ENCODE measurements at places on chromosomes 2 and 18. TPM values are rescaled to one million over a fixed set of nuclear protein-coding genes. Genes with fewer than 3 reads are reported as not detected.

DNA sequence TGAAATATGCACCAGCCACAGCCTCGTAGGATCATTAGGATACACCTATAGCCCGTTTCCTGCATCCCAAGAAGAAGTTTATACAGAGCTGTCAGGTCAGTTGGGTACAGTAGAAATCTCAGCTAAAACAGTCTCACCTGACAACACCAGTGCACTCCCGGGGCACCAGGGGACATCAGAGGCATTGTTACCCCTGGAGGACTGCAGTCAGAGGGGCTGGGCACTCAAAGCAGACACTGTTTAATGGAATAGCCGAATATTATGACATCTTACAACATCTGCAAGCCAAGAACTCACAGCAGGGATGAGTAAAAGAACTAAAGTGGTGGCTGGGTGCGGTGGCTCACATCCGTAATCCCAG is 93.0 kb upstream of the ID2 start:
- peaks cover 9% of the 10 kb centered on the region for H3K27me3 ChIP-seq
- peak overlapping the region; percentile 87 for H3K4me3 ChIP-seq
- no peak for DNase-seq

GRCh38 chr2:160736148-160737028 is 242.8 kb upstream of the RBMS1 start:
- H3K4me1 ChIP-seq: no peaks in the 10 kb centered on the region
- no peaks in the 10 kb centered on the region for H3K36me3 ChIP-seq
- H3K27ac ChIP-seq: no peak overlapping the region
- H3K4me3 ChIP-seq: no peak overlapping the region
- no peak for DNase-seq
- peaks cover 9% of the 10 kb centered on the region for H3K27me3 ChIP-seq

GRCh38 chr18:1599196-1599595 is 694.5 kb downstream of the ADCYAP1 start:
- H3K36me3 ChIP-seq: no peaks in the 10 kb centered on the region
- H3K27ac ChIP-seq: no peak overlapping the region
- no peak for DNase-seq

GRCh38 chr2:47239119-47239969 is 84.2 kb upstream of the STPG4 start:
- no peak overlapping the region for H3K4me3 ChIP-seq
- peaks cover 2% of the 10 kb centered on the region for H3K27me3 ChIP-seq

DNA sequence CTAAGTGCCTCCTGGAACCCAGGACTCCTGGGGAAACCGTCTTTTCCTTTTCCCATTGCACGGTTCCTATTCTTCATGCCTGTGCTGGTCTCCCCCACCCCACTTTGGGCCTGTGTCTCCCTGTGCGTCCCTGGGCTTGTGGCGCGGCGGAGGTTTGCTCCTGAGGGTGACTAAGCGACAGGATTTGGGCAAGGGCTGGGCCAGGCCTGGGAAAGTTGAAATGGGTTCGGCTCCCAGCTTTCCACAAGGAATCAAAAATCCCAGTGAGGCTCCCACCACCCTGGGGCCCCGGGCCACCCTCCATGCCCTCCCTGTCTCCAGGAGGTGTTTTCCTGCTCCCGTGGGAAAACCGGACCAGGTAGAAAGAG is 197.6 kb downstream of the NDUFA10 start:
- DNase-seq: no peak
- H3K4me3 ChIP-seq: no peak overlapping the region
- H3K27me3 ChIP-seq: no peaks in the 10 kb centered on the region
- H3K27ac ChIP-seq: no peak overlapping the region

DNA sequence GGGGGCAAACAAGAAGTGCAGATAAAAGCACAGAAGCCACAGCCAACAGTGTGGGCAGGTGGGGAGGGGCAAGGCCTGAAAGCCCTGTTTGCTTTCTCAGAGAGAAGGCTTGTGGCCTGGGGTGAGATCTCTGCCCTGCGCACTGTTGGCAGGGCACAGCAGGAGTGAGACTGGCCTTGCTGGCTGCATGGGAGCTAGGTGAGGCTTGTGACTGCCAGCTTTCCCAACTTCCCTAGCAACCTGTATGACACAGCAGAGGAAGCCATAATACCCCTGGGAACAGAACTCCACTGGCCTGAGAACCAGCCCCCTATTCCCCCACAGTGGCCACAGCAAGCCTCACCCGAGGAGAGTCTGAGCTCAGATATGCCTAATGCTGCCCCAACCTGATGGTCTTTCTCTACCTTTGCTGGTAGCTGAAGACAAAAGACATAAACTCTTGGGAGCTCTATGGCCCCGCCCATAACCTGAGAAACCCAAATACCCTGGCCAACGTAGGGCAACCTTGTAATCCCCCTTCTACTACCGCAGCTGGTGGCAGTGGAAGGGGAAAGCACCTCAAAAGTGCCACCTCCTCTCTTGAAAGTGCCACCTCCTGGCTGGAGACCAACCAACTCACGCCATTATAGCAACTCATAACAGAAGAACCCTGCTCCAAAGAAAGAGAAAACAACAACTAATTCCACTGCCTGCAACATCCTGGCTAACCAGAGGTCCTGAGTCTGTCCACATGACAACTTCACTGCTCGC is 44.4 kb downstream of the LCT start:
- peak; percentile 32 for DNase-seq
- no peak overlapping the region for H3K4me3 ChIP-seq
- H3K4me1 ChIP-seq: peaks cover 26% of the 10 kb centered on the region
- H3K27me3 ChIP-seq: no peaks in the 10 kb centered on the region
- H3K27ac ChIP-seq: peak overlapping the region; percentile 47

GRCh38 chr2:212015588-212015987 is 523.0 kb downstream of the ERBB4 start:
- H3K36me3 ChIP-seq: no peaks in the 10 kb centered on the region
- H3K4me3 ChIP-seq: no peak overlapping the region
- H3K27ac ChIP-seq: no peak overlapping the region
- DNase-seq: no peak
- no peaks in the 10 kb centered on the region for H3K4me1 ChIP-seq
- H3K27me3 ChIP-seq: no peaks in the 10 kb centered on the region

DNA sequence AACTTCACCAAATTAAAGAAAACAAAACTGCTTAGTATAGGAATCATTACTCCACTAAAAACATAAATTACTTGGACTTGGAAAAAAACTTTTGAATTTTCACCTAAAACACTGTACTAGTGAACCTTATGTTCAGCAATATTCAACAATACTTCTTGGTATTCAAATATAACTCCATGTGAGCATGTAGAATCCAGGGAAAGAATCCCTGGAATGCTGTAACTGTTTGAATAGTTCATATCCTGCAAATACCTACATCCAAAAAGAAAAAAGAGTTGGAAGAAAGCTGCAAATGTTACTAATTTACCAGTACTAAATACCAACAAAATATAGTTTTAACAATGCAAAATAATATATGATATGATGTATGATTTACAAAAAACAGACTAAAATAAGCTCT is 65.4 kb downstream of the IKZF2 start:
- peaks cover 63% of the 10 kb centered on the region for H3K4me1 ChIP-seq
- peak overlapping the region; percentile 36 for H3K27ac ChIP-seq
- H3K4me3 ChIP-seq: peak overlapping the region; percentile 50
- peaks cover 17% of the 10 kb centered on the region for H3K36me3 ChIP-seq
- no peak for DNase-seq
- H3K27me3 ChIP-seq: no peaks in the 10 kb centered on the region

DNA sequence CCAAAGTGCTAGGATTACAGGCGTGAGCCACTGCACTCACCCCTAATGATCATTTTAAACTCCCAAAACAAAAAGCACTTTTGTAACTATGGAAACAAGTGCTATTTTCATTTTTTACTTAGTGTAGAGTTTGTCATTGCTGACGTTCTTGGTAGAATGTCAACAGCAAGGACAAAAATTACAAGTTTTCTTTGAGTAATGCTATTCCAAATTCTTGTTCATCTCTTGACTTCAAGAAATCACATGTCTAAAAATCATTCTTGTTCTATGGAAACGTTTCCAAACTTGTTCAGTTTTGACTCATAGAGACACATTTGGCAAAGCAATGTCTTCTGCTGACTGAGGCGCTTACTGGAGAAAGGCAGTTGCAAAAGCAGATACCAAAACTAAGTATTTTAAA is 82.6 kb downstream of the MBP start:
- peak overlapping the region; percentile 57 for H3K27ac ChIP-seq
- no peak for DNase-seq
- H3K4me3 ChIP-seq: no peak overlapping the region
- H3K27me3 ChIP-seq: peaks cover 7% of the 10 kb centered on the region
- H3K4me1 ChIP-seq: peaks cover 74% of the 10 kb centered on the region

GRCh38 chr18:63930773-63931354 is 18.2 kb upstream of the HMSD start:
- no peaks in the 10 kb centered on the region for H3K36me3 ChIP-seq
- no peak overlapping the region for H3K4me3 ChIP-seq
- H3K27me3 ChIP-seq: peaks cover 9% of the 10 kb centered on the region
- peaks cover under 1% of the 10 kb centered on the region for H3K4me1 ChIP-seq

GRCh38 chr2:203400805-203401585 is 72.8 kb downstream of the ABI2 start:
- H3K4me3 ChIP-seq: no peak overlapping the region
- H3K4me1 ChIP-seq: no peaks in the 10 kb centered on the region
- DNase-seq: no peak
- peaks cover 29% of the 10 kb centered on the region for H3K36me3 ChIP-seq

GRCh38 chr2:45134014-45134413 is 124.8 kb upstream of the SIX2 start:
- DNase-seq: no peak
- H3K36me3 ChIP-seq: no peaks in the 10 kb centered on the region
- H3K4me1 ChIP-seq: peaks cover 5% of the 10 kb centered on the region
- H3K27me3 ChIP-seq: peaks cover 12% of the 10 kb centered on the region

DNA sequence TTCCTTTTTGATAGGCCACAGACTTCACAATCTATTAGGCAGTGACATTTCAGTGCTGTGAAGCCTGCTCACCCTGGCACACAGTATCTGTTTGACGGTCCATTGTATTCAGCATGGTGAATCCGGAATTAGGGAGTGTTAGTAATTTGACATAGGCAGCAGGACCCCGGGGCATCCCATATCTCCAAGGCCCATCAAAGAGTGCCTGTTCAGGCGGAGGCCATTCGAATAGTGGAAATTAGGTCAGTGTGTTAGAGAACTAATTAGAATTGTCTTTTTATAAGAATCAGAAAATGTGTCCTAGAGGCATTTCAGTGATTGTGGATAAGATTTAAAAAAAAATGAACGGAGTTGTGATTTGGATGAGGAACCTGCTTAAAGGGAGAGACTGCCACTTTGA is 818.8 kb upstream of the SOX11 start:
- DNase-seq: no peak
- H3K27me3 ChIP-seq: no peaks in the 10 kb centered on the region

DNA sequence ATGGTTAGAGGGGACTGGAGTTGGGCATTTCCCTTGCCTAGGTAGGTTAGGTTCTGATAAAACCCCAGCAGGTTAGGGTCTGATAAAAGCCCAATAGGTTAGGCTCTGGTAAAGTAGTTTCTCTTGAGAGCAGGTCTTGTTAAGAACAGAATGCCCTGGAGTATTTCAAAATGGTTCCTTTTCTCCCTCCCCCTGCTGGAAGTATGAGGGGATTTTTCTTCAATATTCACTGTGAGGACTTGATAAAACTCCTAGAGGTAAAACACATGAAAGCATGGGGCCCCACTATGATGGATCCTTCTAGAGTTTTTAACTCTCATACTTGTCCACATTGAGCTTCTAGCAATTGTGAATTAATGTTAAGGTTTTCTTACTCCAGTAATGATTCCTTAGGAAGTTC is 27.6 kb downstream of the ANKAR start:
- H3K27me3 ChIP-seq: peaks cover 2% of the 10 kb centered on the region
- DNase-seq: no peak
- no peaks in the 10 kb centered on the region for H3K4me1 ChIP-seq
- H3K4me3 ChIP-seq: no peak overlapping the region
- H3K27ac ChIP-seq: no peak overlapping the region

GRCh38 chr2:239127513-239127912 is 273.3 kb downstream of the HDAC4 start:
- no peak overlapping the region for H3K27ac ChIP-seq
- H3K36me3 ChIP-seq: peaks cover 25% of the 10 kb centered on the region
- no peak overlapping the region for H3K4me3 ChIP-seq
- DNase-seq: no peak

DNA sequence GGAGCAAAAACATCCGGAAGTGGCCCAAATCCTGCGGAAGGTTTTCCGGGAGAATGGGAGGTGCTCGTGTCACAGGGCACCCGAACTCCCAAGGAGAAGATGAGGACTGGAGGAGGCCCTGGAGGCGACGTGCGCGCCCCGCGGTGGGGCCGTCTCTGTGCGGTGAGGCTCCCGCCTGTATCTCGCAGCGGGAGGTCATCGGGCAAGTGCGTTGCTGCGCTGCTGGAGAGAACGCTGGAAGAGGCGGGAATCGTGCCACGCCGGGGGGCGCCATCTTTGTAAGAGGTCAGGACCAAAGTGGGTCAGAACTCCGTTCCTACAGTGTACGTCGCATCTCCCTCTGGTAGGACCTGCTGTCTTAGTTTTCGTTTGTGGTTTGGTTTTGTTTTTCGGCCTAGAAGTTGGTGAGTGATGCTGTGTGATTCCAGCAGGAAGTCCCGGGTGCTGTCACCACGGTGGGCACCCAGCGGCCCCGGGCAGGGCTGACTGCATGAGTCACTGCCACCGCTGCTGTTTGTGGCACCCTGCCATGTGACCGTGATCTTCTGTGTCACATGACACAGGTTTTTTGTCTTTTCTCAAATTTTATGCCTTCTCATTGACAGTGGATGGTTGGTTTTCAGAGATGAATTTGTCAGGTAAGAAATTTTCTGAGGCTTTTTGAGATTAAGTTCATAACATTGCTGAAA is 21.5 kb upstream of the ATP9B start:
- DNase-seq: no peak
- no peak overlapping the region for H3K4me3 ChIP-seq
- H3K27ac ChIP-seq: no peak overlapping the region
- H3K4me1 ChIP-seq: no peaks in the 10 kb centered on the region

GRCh38 chr2:70546885-70547284 is 6.7 kb downstream of the TGFA start:
- H3K27me3 ChIP-seq: no peaks in the 10 kb centered on the region
- no peak for DNase-seq
- H3K36me3 ChIP-seq: no peaks in the 10 kb centered on the region
- H3K27ac ChIP-seq: no peak overlapping the region

DNA sequence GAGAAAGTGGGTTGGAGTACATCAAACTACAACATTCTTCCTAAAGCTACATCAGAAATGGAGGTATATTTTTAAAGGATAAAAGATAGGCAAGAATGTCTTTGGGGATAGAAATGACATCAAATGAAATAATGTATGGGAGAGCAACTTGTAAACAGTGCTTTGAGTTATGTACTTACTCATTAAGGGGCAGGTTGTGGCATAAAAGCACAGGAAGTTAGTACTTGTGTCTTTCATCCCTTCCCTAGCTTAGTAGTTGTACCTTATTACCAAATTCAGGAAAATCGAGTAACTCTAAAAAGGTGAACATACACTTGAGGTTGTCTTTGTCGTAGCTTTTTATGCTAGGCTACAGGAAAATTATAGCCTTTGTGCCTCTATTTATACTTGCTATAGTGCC is 28.9 kb downstream of the PPP1CB start:
- H3K4me3 ChIP-seq: no peak overlapping the region
- H3K27ac ChIP-seq: peak overlapping the region; percentile 29
- DNase-seq: no peak
- H3K4me1 ChIP-seq: peaks cover 30% of the 10 kb centered on the region
- no peaks in the 10 kb centered on the region for H3K36me3 ChIP-seq

PFN4 gene
- not detected for polyA plus RNA-seq

ANKRD30BL gene
- not detected for polyA plus RNA-seq

CIB4 gene
- not detected for polyA plus RNA-seq

RUFY4 gene
- not detected for polyA plus RNA-seq

UGT1A3 gene
- not detected for polyA plus RNA-seq

CDCA7 gene
- 1.6 TPM for polyA plus RNA-seq

DPP10 gene
- polyA plus RNA-seq: not detected

IAH1 gene
- polyA plus RNA-seq: 68.4 TPM

BMPR2 gene
- polyA plus RNA-seq: 2.8 TPM

ZNF519 gene
- polyA plus RNA-seq: 7.4 TPM

IL36A gene
- not detected for polyA plus RNA-seq

NEU4 gene
- polyA plus RNA-seq: not detected

DCTN1 gene
- polyA plus RNA-seq: 50.9 TPM

CCDC85A gene
- polyA plus RNA-seq: not detected
